ENCODE measurements at places on chromosomes 4 and X.

DNA sequence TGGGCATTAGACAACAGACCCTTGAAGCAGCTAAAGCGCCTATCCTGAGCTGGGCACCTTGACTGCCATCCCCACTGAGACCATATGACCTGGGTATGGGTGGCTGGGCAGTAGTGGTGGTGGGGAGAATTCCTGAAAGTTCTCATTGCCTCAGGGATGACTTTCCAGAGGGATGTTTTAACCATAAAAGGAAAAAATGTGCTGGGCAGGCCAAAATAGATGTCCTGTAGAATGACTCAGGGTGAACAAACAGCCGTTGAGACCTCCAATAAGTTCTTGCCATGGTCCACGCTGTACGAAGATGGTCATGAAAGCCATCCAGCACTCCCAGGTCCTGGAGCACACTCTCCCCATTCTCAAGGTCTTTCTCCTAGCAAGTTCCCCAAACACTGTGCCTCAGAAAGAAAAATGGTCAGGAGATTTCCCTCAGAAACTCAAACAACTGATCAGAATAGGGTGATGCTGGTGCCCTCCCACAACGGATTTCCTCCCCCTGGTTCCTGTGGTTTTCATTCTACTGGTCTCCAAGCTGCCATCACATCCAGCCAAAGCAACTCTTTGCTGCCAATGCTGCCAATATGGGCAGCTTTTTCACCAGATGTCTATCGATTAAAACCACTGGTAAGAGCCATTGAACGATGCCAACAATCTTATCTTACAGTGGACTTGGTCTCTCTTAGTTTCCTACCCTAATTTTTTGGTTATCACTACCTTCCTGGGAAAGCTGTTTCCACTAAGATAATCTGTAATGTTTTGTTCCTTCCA is 11.2 kb downstream of the CDKN2AIP start:
- DNase-seq = no peak

GRCh38 chr4:48924416-48924815 is 17.8 kb upstream of the OCIAD2 start:
- no peak for DNase-seq

- peak; percentile 2 for DNase-seq
Observed at GRCh38 chr4:2341911-2342652, 76.4 kb downstream of the ZFYVE28 start.

DNA sequence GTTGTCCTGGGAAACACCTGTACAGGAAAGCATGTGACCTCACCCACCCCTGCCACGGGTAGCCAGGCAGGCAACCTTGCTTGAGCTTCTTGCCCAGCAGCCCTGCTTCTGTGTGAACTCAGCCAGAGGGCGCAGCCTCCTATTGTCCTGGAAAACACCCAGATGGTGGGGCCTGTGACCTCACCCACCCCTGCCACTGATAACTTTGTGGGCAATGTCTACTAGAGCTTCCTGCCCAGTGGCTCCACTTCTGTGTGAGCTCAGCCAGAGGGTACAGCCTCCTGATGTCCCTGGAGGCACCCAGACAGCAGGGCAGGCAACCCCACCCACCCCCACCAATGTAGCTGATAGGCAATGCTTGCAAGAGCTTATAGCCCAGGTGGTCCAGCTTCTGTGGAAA is 146.3 kb downstream of the DTHD1 start:
- DNase-seq = no peak

GRCh38 chrX:38127961-38128360 is 92.7 kb downstream of the SRPX start:
- no peak for DNase-seq

DNA sequence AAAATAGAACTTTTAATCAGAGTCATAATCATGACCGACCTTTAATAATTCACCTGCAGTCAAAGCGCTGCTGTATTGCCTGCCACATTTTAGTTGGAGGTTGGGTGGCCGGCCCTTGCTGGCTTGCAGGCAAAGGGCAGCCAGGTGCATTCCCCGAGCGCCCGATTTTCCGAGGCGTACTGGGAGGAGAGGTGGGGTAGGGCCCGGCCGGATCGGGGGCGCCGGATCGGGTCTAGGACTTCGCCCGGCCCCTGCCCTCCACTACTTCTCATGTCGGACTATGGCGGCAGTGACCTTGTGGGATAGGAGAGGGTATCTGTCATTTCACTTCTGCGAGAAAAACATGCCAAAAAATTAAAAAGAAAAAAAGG is 2.5 kb upstream of the RS1 start:
- DNase-seq = no peak

- DNase-seq = no peak
Observed at GRCh38 chr4:153005899-153006381, 69.8 kb downstream of the FHDC1 start.

DNA sequence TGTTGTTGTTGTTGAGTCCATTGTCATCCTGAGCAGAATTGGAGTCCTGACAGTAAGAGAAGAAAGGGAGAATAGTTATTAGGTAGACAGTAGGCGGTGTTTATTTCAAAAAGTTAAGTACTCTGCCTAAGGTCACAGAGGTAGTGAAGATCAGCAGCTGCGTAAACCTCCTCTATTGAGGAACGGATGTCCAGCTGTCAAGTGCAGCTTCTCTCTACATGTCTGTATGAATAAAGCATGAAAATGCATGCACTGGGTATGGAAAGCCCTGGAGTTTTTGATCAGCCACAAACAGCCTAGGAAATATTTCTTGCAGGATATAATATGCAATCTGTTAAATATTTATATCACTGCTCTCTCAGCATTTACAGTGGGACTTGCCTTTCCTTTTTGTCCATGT is 109.4 kb upstream of the CBLL2 start:
- no peak for DNase-seq
